Lower lobe of right lung (tissue), 2 donors: ENCODE measurements at places on chromosomes 12 and 14. TPM values are rescaled to one million over a fixed set of nuclear protein-coding genes. Genes with fewer than 3 reads are reported as not detected.

Gene TPPP2
- not detected for total RNA-seq

DNA sequence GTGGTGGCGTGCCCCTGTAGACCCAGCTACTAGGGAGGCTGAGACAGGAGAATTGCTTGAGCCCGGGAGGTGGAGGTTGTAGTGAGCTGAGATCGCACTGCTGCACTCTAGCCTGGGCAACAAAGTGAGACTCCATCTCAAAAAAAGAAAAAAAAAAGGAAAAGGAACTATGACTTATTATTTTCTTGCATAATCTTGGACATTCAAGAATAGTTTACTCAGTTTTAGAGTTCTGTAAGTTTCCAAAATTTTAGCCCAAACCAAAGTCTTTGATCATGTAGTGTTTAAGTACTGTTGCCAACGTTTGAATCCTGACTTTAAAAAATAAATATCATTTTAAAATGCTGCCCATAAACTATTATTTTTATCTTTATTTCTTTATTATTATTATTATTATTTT is 6.2 kb downstream of the PSMA6 start:
- no peak overlapping the region for H3K4me3 ChIP-seq
- H3K36me3 ChIP-seq: peaks cover 6% of the 10 kb centered on the region
- H3K4me1 ChIP-seq: peaks cover 94% of the 10 kb centered on the region
- H3K27me3 ChIP-seq: no peaks in the 10 kb centered on the region
- no peak overlapping the region for H3K27ac ChIP-seq
- no peak for DNase-seq

DNA sequence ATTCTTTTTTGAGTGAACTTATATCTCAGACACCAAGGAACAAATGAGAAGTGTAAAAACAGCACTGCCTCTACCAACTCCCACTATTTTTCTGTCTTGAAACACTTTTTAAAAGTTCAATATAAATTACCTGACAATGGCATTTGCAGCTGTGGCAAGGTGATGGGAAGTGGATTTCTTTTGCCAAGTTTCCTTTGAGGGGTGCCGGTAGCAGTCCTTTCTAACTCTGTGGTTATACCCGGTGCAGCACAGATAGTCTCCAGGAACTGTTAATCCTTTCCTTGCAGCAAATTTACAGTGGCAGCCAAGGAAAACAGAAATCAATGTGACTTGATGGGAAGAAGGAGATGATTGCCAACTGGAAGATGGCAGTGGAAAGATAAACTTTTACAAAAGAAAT is 243.7 kb downstream of the BCAT1 start:
- no peak overlapping the region for H3K27ac ChIP-seq
- H3K36me3 ChIP-seq: no peaks in the 10 kb centered on the region
- H3K4me1 ChIP-seq: peaks cover 9% of the 10 kb centered on the region
- H3K27me3 ChIP-seq: no peaks in the 10 kb centered on the region
- H3K4me3 ChIP-seq: no peak overlapping the region

DNA sequence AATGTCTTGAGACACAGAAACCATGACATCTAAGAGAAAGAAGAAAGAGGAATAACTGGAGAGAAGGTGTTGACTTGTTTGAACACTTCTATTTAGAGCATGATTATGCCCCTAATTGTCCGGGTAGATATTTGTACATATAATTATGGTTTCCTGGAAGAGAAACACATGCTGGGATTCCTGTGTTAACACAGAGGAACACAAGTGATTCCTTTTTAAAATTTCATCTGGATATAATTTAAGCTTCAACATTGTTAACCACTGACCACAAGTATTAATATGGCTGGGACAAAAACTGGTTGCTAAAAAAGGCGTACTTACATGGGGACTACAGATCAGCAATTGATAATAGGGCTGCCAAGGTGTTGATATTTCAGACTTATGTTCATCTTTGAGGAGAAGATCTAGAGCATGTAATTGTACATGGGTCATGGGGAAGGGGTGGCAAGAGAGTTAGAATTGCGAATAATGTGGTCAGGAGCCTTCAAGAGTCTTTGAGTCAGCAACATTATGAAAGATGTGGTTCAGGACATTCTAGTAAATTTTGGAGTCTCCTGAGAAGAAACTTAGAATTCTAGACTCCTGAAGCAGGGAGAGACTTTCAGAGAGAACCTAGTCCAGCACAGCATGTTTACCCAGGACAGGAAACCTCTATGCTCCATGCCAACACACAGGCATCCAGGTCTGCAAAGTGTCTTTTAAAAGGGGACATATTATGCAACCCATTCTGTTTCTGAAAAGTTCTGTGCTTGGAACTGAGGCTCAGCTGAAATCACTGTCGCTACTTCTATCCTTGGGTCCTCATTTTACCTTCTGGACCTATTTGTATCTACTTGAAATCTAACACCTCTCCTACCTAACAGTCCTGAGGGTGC is 56.5 kb downstream of the SLC38A1 start:
- no peak overlapping the region for H3K4me3 ChIP-seq
- no peak overlapping the region for H3K27ac ChIP-seq
- H3K4me1 ChIP-seq: peaks cover 38% of the 10 kb centered on the region
- no peaks in the 10 kb centered on the region for H3K27me3 ChIP-seq

- no peak overlapping the region for H3K27ac ChIP-seq
- no peaks in the 10 kb centered on the region for H3K36me3 ChIP-seq
- peaks cover 20% of the 10 kb centered on the region for H3K4me1 ChIP-seq
- no peak overlapping the region for H3K4me3 ChIP-seq
Observed at GRCh38 chr12:96447256-96447655, 42.1 kb upstream of the CFAP54 start.
